Osteoblast (primary cell): ENCODE measurements at places on chromosomes 13 and 19. TPM values are rescaled to one million over a fixed set of nuclear protein-coding genes. Genes with fewer than 3 reads are reported as not detected.
A peak's percentile ranks its signal among the peaks of the same experiment; 100 is the strongest.

Gene TNFSF9
- total RNA-seq = 12.7 and 16.6 TPM in 2 replicates

Gene HRC
- not detected in 2 replicates for total RNA-seq

Gene SIGLEC5
- total RNA-seq = under 0.01 TPM in 1 of 2 replicates, not detected in the other

DNA sequence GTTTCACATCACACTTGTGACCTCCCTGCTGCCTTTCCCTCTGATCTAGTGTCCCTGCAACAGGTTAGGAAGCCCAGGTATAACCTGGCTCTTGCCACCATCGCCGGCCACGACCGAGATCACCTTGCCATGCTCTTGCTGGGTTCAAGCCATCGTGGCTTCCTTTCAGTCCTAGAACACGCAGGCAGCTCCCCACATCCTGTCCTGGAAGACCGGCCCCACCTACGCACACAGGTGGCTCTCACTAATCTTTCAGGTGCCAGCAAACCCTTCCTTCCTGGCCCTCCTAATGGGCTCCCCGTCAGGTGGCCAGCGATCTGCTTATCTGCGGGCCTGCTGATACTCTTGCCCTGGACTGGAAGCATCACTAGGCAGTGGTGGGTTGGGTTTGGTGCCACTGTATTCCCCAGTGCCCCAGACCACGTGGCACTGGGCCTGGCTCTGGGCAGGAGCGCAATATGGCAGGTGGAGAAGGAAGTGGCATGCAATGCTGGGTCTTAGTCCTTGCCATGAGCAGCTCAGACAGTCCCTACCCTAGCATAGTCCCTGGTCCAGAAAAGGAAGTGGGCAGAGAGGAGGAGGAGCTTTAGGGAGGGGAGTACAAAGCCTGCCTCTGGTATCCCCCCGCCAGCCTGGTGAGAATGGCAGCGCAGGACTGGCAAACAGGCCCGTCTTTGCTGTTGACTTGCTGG lies 11.8 kb downstream of the PPP1R37 start:
- no peak overlapping the region for H3K27ac ChIP-seq
- DNase-seq = no peak
- H3K36me3 ChIP-seq = no peaks in the 10 kb centered on the region
- peaks cover 13% of the 10 kb centered on the region for H3K4me1 ChIP-seq

GRCh38 chr13:65378484-65378883 lies 1851.7 kb downstream of the PCDH9 start:
- no peak overlapping the region for H3K4me3 ChIP-seq
- no peak overlapping the region for H3K27ac ChIP-seq
- DNase-seq = no peak
- H3K27me3 ChIP-seq = no peaks in the 10 kb centered on the region
- H3K4me1 ChIP-seq = no peaks in the 10 kb centered on the region

DNA sequence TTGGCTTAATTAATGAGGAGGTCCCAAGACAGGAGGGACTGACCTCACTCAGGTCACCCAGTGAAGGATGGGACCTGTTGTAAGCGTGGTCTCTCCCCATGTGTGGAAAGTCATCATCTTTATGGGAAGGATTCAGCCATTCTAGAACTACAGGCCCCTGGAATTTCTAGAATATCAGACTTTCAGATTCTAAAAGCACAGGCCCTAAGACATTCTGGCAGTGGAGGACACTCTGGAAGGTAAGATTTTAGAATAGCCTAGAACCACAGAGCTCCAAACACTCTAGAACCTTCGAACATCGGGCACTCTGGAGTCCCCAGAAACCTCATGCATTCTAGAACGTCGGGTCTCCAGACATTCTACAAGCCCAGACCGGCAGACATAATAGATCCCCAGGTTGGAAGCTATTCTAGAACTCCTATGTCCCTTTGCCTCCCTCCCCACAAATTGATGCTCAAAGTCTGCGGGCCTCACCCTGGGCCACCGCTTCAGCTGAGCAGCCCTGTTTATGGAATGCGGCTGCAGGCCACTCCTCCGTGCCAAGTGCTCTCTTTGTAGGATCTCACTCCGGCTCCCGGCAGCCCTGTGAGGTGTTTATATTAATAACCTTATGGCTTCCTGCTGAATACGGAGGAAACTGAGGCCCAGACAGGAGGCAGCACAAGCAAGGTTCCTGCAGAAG lies 1.9 kb upstream of the KLK15 start:
- peaks cover 5% of the 10 kb centered on the region for H3K4me1 ChIP-seq
- H3K36me3 ChIP-seq = no peaks in the 10 kb centered on the region
- peak overlapping the region; percentile 72 for H3K4me3 ChIP-seq
- no peak for DNase-seq
- H3K27ac ChIP-seq = no peak overlapping the region

- no peaks in the 10 kb centered on the region for H3K27me3 ChIP-seq
- no peak overlapping the region for H3K27ac ChIP-seq
- no peaks in the 10 kb centered on the region for H3K4me1 ChIP-seq
- H3K36me3 ChIP-seq = no peaks in the 10 kb centered on the region
- no peak for DNase-seq
Observed at GRCh38 chr19:41589371-41589770, 13.4 kb downstream of the CEACAM21 start.

DNA sequence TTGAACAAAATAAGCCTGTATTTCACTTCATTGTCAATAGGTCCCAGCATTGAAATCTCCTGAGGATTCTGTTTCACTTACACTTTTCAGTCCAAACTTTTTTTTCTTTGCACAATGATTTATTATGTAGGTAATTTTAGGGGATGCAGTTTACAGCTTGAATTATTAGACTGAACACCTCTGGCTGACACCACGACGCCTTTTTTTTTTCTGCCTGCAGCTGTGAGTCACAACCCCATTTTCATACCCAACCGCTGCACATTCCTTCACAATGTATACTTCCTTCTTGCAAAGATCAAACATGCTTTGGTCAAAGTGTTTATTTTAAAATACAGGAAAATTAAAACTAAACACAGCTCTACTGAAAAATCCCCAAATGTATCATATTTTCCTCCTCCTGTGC lies 11.4 kb downstream of the ZIC2 start:
- H3K36me3 ChIP-seq = no peaks in the 10 kb centered on the region
- no peaks in the 10 kb centered on the region for H3K4me1 ChIP-seq
- H3K27ac ChIP-seq = no peak overlapping the region
- H3K27me3 ChIP-seq = peaks cover 100% of the 10 kb centered on the region
- no peak for DNase-seq

GRCh38 chr13:113373811-113374485 lies 10.0 kb upstream of the GRTP1 start:
- H3K27ac ChIP-seq = no peak overlapping the region
- no peaks in the 10 kb centered on the region for H3K4me1 ChIP-seq
- no peaks in the 10 kb centered on the region for H3K36me3 ChIP-seq
- peak; percentile 61 for DNase-seq
- H3K27me3 ChIP-seq = peaks cover 3% of the 10 kb centered on the region

- H3K27me3 ChIP-seq = no peaks in the 10 kb centered on the region
- no peaks in the 10 kb centered on the region for H3K4me1 ChIP-seq
- no peak overlapping the region for H3K4me3 ChIP-seq
- H3K27ac ChIP-seq = no peak overlapping the region
- no peaks in the 10 kb centered on the region for H3K36me3 ChIP-seq
Observed at GRCh38 chr13:56923626-56924140, 217.0 kb upstream of the PRR20A start.
